Esophagus squamous epithelium (tissue), 5 donors: ENCODE measurements at places on chromosomes 2 and 18. TPM values are rescaled to one million over a fixed set of nuclear protein-coding genes. Genes with fewer than 3 reads are reported as not detected.

CCBE1 gene
- total RNA-seq, result 0.48 TPM

DNA sequence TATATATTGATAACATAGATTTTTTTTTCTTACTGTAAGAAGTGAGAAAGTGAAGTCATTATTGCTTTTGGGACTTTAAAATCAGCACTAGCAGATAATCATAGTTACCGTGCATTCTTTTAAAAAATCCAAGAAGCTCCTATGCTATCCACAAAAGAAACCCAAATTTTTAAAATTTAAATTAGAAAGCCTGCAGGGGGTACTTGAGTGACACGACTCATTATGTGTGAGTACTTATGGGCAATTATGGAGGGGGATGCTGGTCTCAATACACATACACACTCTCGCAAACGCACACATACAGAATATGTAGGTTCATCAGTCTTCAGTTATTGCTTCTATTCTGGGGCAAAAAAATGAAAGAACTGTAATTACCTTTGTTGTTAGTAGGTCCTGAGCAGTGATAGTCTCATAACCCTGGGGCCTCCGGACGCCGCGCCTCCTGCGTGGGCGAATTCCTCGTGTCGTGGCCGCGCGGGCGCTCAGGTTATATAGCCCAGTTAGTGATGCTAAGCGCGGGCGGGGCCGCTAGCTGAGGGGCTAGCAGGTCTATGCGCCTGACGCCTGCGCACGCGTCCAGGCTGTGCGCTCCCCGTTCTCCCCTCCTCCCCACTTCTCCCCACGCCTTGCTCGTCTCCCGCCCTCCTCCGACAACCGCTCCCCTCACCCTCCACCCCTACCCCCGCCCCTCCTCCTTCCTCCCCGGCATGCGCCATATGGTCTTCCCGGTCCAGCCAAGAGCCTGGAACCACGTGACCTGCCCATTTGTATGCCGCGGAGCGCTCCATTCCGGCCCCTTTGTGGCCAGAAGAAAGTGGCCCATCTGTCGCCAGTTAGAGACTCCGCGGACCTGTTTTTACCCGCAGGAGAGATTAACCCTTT, at the start of gene NEUROD1:
Gene NEUROD1 (minus strand): TSS at position 463 of the 882 bp plus-strand sequence. CDS start 1,657 bp downstream, outside the sequence.
- DNase-seq, result no peak

DNA sequence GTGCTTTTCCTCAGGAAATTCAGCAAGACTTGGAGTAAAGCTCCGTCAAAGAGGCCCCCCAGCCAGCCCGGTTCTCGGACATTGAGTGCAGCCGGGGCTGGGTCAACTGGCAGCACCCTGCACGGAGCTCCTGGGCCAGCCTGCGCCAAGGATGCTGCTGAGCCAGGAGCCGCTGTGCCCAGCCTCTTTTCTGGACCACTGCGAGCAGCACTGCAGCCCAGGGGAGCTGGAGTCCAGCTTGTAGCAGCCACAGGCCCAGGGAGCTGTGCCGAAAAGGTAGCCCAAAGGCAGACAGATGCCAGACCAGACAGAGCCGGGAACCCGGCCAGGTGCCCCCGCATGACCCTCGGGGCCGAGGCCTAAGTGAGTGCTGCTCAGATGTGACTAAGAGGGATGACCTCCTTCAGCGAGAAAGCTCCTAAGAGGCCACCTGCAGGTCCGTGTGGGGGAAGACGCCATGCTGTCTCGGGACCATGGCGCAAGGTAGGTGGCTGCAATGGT, 7.3 kb downstream of the CLHC1 start:
- DNase-seq, result no peak

DNA sequence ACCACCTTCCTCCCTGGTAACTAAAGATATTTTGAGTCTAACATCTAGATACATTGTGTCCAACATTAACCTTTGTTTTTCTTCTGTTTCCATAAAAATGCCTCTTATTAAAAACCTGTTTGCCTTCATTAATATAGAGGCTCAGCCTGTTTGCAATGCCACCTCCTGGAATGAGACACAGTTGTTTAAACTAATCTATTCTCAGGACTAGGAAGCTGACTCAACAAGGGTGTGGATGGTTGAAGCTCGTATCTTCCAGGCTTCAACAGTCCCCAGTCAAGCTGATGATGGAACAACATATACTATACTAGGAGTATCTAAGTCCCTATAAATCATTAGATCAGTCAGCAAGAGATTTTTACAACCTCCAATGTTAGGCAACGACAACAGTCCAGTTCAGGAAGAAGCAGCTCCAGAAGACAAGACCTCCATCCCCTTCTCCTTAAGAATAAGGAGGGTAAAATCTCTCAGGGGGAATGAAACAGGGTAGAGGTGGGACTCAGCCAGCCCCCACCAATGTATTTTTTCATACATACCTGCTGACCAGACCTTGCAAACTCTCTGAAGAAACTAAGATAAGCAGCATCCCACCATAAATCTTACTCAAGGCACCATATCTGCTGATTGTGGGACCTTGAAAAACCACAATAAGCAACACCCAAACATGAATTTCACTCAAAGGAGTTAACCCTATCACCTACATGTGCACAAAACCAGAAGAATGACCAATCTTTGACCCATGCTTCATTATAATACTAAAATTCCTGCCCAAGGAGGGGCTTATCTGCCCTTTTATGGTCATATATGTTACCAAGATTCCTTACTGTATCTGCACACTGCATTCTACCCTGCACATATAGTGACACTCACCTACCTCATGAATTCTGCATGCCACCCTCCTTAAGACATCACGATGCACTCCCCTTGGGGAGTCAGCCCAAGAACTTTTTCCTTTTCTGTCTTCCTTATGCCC, 21.4 kb downstream of the ZNF24 start:
- no peak for DNase-seq

RAB6D gene
- total RNA-seq, result not detected

- no peak for DNase-seq
Observed at GRCh38 chr2:105822186-105822585, 77.5 kb downstream of the NCK2 start.

DNA sequence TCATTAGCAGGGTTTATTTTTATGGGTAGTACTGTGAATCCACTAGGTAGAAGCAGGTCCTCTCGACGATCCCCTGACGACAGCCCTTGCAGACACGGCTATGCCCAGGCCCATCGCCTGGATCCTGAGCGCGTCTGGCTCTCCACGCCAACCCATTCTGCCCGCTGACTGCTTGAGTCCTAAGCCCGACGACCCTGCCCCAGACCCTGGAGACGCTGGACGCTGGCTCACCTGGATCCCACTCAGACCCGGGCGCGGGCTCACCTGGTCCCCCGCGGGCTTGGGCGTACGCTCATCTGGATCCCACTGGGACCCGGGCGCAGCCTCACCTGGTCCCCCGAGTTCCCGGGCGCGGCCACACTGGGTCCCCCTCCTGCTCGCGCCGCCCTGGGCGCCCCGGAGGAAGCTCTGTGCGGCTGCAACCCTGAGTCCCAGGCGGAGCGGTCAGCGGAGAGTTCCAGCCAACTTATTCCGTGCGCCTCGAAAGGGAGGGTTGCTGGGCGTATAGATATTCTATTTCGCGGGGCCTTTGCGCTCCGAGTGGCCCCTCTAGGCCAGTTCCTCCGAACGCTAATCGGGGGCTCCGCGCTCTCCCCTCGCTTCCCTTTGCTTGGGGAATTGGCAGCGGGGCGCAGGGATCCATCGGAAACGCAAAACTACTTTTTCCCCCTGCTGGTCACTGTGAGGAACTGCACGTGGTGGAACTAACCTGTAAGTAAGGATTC, 22.4 kb upstream of the RMP24 start:
- no peak for DNase-seq

DNA sequence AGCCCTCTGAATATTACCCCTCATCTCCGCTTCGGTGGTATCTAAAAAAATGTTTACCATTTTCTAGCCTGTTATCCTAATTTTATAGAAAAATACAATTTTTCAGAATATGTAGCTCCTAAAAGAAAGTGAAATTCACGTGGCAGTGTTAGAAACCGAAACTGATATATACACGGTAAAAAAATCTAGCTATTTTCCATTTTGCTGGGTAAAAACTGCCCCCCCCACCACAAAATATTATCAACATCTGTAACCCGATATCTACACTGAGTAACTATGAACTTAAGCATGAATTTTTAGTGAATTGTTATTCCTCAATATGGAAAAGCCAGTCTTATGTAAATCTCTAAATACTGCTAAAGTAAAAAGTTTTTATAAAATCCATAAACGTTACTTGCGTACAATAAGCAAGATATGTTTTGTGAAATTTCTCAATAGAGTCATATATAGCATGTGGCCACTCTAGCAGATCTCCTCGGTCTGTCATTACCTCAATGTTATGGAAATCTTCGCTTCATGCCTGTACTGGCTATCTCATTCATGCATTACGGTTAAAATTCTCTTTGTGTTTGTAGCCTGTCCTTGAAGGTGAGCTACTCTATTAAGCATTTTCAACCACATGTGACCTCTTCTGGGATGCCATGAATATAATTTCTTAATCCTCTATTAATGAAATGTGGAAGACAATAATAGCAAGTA, 524.2 kb downstream of the TRIB2 start:
- no peak for DNase-seq

GRCh38 chr2:56053679-56054078, 130.1 kb upstream of the EFEMP1 start:
- no peak for DNase-seq

- DNase-seq, result no peak
Observed at GRCh38 chr2:239313776-239314175, 87.0 kb downstream of the HDAC4 start.

DNA sequence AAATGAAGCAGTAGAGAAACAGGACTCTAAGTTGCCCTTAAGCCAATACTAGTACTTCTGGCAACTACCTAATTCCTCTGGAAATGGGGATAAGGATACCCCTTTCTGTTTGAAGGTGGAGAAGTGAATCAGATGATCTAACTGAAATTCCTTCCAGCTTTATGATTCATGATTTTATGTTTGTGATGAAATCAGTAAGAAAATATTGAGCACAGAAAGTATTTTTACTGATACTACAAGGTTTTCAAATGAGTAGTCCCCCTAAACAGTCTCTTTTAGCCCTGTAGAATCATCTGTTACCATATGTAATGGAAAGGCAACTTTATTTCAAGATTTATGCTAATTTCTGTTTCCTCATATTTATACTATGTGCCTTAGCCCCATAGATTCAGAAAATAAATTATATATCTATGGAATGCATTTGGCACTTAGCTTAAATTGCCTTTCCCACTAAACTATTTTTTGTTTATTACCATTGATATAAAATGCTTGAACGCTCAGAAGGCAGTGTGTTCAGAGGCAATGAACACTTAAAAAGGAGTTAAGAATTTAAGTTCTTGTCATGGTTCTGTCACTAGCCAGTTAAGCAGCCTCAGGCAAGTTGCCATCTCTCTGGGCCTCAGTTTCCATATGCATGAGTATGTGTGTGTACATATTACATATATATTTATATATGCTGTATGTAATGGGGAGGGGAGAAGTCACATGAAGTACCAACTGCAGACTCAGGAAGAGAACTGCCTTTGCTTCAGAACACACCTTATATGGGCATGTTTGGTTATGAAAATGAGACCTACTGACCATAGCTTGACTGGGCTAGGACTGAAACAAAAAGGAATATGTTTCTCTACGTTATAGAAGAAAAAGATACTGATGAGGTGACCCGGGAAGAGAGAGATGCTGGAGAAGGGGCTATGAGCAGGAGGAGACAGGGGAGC, 97.7 kb downstream of the CDC42EP3 start:
- DNase-seq, result no peak

DCDC2C gene
- not detected for total RNA-seq

DNA sequence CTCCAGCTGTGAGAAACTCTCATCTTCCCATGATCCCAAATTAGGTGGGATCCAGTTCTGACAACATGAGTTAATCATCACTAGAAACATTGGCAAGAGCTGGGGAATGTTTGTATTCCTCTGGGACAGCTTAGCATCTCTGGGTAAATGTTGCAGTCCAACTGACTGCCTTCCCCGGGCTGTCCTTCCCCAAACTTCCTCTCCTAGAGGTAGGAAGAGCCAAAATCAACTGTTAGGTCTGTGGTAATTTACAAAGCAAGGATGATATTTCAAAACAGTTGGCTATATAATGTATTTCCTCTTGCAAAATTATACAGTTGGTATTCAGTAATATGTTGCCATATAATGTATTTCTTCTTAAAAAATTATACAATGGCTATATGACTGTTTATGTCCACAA, 148.5 kb downstream of the MGAT5 start:
- no peak for DNase-seq

- no peak for DNase-seq
Observed at GRCh38 chr2:76270096-76270710, 559.5 kb upstream of the GCFC2 start.

DNA sequence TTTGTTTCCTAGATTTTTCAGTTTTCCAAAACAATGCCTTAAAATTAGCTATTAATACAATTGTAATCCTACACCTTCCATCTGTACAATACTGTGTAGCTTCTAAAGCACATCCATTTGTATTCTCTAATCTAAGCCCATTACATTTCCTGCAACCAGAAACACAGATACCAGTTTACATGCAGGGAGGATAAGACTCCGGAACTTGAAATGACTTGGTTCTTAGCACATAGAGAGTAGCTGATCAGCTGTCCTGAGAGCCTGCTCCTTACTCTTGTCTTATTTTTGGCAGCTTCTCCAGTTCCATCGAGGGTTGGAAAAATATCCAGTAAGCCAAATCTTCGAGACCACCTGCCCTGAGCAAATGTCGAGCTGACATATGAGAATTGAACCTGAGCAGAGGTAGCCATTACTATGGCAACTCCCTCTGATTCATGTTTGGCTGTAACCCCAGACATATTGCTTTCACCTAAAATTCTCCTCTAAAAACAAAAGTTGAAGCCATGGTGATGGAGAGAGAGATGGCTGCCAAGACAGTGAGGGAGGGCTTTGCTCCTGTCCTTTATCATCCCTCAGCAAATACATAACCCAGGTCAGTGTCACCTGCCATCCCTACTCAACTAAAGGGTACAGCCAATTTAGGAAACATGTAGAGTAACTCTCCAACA, 542.8 kb downstream of the IRS1 start:
- no peak for DNase-seq

DNA sequence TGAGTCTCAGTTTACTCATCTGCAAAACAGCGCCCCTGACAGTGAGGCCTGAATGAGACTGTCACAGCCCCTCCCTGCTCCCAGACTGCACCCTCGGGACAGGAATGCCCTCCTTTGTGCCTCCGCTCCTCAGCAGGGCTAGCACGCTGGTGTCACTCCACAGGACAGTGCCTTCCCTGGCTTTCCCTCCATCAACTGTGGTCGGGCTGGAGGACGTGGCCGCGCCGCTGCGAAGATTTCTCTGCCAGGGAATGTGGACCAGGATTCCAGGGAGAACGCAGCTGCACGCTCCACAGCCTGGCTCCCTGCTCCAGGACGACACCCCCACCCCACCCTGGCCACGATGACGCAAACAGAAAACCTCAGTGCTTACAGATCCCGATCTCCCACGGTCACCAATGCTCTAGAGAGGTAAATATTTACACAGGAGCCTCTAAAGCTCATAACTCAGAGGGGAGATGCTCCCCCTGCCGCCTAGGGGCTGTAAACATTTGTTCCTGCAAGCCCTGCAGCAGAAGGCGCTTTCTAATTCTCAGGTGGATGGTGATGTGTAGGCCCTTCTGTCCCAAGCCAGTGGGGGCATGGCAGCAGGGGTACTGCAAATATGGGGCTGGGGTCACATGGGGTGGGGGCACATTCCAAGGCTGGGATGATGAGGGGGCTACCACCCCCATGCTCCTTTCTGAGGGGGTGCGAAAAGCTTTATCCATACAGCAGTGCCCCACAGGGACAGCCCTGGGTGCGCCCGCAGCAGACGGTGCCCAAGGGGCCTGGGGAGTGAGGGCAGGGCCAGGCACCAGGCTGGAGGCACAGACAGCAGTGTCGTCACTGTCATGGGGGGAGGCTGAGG, 12.4 kb downstream of the HS6ST1 start:
- DNase-seq, result no peak

GEN1 gene
- total RNA-seq, result 10.2 TPM

- DNase-seq, result no peak
Observed at GRCh38 chr2:62506421-62506750, 391 bp upstream of the TMEM17 start.
